ENCODE measurements at places on chromosomes 1 and 21. TPM values are rescaled to one million over a fixed set of nuclear protein-coding genes. Genes with fewer than 3 reads are reported as not detected.

The LAD1 gene
- total RNA-seq, result not detected

The LIN28A gene
- not detected for total RNA-seq

The TSSK3 gene
- 0.76 TPM for total RNA-seq

The ACTA1 gene
- not detected for total RNA-seq

The TMEM54 gene
- not detected for total RNA-seq

Measured in CD4-positive, CD25-positive, alpha-beta regulatory T cell (primary cell).